ENCODE measurements at places on chromosomes 6 and 20. TPM values are rescaled to one million over a fixed set of nuclear protein-coding genes. Genes with fewer than 3 reads are reported as not detected.

Gene SUMO4
- polyA plus RNA-seq, result 0.71 TPM

Gene FAM83C
- 0.06 TPM for polyA plus RNA-seq

Gene MYB
- polyA plus RNA-seq, result 3.9 TPM

Gene CLDN20
- 0.75 TPM for polyA plus RNA-seq

Gene LEMD2
- polyA plus RNA-seq, result 66.6 TPM

Gene C20orf144
- polyA plus RNA-seq, result 0.16 TPM

DNA sequence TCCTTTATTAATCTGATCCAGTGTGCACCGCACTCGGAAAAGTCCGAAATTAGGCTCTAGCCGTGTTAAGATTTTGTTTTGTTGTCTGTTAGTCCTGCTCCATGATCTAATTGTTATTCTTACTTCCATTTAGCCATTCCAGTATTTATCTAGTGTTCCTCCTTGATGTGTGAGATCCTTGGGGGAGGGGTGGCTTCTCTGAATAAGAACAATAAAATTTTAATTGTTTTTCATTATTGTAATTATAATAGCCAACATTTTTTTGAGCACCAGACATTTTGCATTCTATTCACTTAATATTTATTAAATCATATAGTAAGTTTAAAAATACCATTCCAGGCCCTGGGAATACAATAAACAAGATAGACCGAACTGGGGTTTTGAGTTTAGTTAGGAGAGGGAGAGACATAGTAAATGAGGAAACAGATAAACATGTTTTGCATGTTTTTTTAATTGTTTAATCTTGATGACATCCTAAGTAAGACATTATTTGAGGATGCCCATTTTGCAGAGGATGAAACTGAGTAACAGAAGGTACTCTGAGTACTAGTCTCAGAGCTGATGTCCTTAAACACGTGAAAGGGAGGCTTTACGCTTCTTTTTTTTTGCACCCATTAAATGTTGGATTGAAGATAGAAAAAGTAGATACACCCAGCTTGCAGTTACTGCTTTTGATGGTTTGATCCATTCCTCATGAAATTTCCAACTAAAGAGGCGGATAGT, 1.2 kb downstream of the CBFA2T2 start:
- DNase-seq, result no peak

GRCh38 chr6:4564801-4565271, 211.4 kb upstream of the CDYL start:
- DNase-seq, result no peak

DNA sequence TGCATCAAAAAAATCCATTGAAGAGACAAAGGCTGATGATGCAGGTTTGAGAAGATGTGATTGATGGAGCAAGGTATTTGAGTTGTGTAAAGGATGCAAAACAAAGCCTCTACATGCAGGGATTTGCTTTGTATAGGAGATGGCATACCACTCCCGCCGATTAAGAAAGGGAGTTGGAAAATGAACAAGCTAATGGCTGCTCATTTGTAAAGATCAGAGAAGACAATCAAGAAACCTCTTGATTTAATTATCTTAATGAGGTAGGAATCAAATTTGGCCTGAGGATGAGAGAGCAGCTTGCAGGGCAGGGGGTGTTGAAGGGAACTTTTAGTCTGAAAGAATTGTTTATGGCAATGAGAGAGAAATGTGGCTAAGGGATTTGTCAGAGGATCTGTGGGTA, 448.2 kb upstream of the ADGRB3 start:
- no peak for DNase-seq

GRCh38 chr6:15344192-15344519, 98.3 kb downstream of the JARID2 start:
- no peak for DNase-seq

GRCh38 chr6:54856129-54856528, 9.6 kb downstream of the FAM83B start:
- no peak for DNase-seq

DNA sequence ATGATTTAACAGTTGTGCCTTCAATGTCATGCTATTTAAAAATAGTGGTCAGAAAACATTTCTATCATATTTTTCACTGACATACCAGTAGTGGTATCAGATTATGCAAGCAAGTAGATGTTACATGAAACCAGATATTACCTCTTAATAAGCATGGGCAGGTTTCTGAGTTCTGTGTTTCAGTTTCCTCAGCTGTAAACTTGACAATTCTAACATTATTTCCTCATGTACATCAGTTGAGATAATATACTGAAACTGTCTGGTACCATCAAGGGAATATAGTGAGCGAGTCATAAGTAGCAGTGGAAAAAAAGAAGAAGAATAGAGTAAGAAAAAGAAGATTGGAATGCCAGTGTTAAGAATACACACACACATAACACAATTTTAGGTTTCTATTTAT, 477.9 kb upstream of the MANEA start:
- no peak for DNase-seq

DNA sequence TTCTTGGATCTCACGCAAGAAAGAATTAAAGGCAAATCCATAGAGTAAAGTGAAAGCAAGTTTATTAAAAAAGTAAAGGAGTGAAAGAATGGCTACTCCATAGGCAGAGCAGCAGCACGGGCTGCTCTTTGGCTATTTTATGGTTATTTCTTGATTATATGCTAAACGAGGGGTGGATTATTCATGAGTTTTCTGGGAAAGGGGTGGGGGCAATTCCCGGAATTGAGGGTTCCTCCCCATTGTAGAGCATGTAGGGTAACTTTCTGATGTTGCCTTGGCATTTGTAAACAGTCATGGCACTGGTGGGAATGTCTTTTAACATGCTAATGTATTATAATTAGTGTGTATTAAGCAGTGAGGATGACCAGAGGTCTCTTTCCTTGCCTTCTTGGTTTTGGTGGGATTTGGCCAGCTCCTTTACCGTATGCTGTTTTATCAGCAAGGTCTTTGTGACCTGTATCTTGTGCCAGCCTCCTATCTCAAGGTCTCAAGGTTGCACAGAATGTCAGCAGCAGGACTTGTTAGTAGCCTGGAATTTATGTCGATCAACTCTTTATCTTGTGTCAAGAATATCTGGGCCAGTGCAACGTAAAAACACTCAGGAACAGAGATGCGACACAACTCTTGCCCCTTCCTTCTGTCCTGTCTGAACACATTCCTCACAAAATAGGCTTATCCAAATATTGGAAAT, 931.4 kb downstream of the QKI start:
- no peak for DNase-seq
